ENCODE measurements at places on chromosomes 12 and 14.
A peak's percentile ranks its signal among the peaks of the same experiment; 100 is the strongest.

GRCh38 chr12:53105256-53105655, 2.0 kb downstream of the SOAT2 start:
- DNase-seq = no peak

GRCh38 chr12:115794659-115795081, 482.8 kb downstream of the MED13L start:
- DNase-seq = no peak

GRCh38 chr14:93207468-93208308, 632 bp downstream of the UBR7 start:
- DNase-seq = no peak

DNA sequence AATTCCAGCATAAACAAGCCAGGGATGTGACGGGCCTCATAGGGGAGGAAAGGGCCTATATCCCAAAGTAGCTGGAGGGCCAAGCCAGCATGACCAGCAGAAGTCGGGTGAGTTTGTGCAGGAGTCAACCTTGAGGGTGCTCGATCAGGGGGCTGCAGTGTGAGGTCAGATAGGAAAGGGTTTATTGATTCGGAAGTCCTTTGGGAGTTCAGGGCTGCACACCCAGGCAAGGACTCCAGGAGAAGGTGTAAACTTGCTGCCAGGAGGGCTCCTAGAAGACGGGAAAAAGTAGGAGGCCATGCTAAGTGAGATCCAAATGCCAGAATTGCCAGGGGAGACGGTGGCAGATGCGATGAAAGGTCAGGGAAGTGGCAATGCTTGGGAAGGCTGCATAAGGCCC, 3.4 kb upstream of the OAS2 start:
- DNase-seq = no peak

GRCh38 chr12:24109381-24110039, 160.0 kb upstream of the SOX5 start:
- DNase-seq = no peak

DNA sequence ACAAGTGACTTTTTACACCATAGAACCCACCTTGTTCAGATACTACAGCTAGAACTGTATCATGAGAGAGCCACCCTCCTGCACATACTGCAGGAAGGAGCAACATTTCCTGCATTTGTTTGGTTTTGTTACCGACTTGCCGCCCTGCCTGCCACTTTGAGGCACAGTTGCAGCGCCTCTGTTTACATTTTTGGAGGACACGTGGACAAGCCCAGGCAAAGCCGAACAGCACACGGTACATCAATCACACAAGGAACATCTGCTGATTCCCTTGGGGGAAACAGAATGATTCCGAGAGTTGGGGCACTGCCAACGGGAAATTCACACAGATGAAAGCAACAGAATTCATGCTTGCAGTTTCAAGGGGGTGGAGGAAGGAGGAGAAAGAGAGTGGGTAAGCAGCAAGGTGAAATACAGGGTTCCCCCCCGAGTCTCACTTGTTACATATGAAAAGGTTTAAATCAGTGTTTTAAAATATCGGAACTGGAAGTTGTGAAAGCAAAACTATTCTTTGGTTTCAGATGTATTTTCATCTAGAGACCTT, 110.7 kb downstream of the BTG1 start:
- DNase-seq = peak; percentile 31

DNA sequence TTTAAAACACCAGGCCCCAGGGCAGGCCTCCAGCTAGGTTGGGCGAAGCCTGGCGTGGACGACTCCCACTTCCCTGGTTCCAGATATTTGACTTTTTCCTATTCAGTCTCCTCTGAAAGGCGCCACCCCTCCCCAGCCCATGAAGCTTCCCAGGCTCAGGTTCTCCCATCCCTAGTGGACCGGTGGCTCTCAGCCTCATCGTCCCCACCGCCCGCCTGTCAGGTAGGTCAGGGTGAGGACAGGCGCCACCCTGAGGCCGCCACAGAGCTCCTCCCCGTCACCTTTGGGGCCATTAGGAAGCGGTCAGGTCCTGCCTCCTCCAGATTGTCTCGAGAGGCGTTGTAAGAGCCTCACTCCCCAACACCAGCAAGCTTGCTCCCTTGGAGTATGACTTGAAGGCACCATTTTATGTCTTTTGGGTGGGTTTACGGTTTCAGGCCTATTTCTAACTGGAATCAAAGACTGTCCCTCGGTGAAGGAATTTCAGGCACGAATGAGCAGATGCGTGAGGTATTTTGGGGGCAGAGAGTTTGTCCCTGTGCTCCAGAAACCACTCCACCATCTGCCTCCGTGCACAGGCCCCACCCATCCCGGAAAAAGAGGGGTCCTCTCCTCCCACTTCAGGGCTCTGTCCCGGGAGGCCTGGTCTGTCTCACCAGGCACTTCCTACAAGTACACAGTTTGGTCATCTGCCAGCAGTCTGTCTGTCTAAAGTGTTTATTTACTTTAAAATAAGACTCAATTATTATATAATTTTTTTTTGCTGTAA, 55.6 kb downstream of the TSPAN9 start:
- no peak for DNase-seq

DNA sequence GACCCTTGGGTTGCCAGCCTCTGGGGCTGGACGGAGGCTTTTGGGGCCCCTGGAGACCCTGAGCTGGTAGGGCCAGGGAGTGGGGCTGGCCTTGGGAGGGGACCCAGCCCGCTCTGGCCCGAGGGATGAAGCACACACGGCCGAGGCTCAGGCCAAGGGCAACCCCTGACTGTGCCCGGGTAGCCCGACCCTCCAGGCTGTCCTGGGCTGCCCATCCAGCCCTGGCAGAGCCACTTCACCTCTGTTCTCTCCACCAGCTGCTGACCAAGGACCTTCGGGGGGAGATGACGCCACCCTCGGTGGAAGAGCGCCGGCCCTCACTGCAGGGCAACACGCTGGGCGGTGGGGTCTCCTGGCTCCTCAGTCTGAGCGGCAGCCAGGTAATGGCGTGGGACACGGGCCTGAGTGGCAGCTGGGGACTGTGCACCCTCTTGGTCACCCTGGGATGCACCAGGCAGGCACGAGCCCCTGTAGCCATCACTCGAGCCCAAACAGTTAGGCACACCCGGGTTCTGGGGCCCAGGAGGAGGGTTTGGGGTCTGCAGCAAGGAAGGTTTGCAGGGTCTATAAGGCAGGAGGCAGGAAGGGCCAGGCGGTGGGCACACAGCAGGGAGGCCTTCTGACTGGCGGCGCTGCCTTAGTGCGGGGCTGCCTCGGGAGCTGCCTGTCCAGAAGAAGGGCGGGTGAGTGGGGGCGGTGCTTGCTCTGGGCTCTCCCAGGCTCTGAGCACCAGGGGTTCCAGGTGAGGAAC, 19.7 kb downstream of the ASPG start:
- no peak for DNase-seq

DNA sequence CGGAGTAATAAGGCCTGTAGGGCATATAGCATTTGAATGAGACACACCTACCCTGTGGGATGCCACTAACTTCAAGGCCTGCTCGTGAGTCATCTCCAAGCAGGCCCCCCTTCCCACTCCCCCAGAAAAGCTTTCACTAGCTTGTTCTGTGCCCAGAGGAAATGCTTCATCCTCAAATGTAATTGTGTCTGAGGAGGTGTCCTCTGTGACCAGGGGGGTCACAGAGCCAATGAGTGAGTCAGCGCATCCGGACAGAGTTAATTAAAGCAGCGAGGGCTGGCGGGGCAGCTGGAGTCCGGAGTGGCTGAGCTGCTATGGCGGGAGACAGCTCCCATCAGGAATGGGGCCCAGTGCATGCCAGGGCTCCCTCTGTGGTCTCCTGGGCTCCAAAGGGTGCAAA, 27.0 kb upstream of the ESRRB start:
- DNase-seq = no peak

DNA sequence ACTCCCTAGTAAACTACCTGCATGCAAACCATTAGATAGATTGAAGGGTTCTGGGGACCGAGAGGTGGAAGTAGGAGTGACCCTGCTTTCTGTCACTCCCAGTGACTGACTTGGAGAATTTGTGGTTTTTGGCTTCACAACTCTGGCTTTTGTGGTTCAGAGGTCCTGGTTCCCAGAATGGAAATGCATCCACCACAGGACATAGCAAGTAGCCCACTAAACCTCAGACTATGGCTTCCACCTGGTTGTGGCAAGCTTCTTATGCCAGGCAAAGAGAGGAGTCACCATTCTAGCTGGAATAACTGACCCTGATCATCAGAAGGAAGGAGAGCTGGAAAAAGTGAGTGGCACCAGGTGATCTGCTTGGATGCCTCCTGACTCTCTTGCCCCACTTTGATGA, 162.4 kb upstream of the TMEM260 start:
- DNase-seq = no peak

- no peak for DNase-seq
Observed at GRCh38 chr12:6826734-6827436, 1.3 kb upstream of the P3H3 start.

GRCh38 chr14:85475113-85475512, 54.8 kb upstream of the FLRT2 start:
- no peak for DNase-seq

- DNase-seq = no peak
Observed at GRCh38 chr14:69789118-69789640, 7.9 kb downstream of the SLC10A1 start.

- DNase-seq = no peak
Observed at GRCh38 chr12:119914666-119915065, 37.5 kb upstream of the CIT start.

DNA sequence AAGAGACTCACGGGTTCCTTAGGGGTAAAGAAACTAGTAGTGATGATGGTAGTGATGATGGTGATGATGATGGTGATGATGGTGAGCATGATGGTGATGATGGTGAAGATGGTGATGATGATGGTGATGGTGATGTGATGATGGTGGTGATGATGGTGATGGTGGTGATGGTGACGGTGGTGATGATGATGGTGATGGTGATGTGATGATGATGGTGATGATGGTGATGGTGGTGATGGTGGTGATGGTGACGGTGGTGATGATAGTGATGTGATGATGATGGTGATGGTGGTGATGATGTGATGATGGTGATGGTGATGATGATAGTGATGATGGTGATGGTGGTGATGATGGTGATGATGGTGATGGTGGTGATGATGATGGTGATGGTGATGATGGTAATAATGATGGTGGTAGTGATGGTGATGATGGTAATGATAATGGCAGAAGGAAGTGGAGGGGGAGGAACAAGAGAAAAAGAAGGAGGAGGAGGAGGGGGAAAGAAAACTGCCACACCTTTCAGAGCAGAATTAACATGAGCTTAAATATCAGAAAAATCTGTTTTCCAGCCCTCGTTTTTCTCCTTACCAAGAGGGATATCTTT, 85.5 kb downstream of the FZD10 start:
- DNase-seq = no peak

- no peak for DNase-seq
Observed at GRCh38 chr12:92696216-92696615, 6.6 kb upstream of the PLEKHG7 start.

DNA sequence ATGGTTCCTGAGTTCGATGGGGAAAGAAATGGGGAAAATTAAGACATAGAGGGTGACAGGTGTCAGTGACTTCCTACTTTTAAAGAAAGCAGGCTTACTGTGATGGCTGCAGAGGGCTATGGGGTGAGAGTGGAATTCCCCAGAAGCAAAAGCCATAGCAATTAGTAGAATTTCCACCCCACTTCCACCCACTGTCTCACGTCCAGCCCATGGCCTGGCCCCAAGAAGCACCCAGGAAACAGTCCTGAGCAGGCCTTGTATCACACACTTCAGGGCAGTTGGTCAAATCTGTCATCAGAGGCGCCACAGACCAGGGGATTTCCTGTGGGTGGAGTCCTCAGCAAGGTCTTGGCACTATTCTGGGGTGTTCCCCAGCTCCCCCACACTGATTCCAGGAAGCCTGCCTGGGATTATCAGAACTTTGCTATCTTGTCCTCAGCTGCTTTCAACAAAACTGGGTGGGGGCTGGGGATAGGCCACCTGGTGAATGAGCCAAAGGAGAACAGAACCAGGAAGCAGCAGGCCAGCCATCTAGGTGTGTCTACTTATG, 120.1 kb upstream of the CCND2 start:
- DNase-seq = peak; percentile 78

DNA sequence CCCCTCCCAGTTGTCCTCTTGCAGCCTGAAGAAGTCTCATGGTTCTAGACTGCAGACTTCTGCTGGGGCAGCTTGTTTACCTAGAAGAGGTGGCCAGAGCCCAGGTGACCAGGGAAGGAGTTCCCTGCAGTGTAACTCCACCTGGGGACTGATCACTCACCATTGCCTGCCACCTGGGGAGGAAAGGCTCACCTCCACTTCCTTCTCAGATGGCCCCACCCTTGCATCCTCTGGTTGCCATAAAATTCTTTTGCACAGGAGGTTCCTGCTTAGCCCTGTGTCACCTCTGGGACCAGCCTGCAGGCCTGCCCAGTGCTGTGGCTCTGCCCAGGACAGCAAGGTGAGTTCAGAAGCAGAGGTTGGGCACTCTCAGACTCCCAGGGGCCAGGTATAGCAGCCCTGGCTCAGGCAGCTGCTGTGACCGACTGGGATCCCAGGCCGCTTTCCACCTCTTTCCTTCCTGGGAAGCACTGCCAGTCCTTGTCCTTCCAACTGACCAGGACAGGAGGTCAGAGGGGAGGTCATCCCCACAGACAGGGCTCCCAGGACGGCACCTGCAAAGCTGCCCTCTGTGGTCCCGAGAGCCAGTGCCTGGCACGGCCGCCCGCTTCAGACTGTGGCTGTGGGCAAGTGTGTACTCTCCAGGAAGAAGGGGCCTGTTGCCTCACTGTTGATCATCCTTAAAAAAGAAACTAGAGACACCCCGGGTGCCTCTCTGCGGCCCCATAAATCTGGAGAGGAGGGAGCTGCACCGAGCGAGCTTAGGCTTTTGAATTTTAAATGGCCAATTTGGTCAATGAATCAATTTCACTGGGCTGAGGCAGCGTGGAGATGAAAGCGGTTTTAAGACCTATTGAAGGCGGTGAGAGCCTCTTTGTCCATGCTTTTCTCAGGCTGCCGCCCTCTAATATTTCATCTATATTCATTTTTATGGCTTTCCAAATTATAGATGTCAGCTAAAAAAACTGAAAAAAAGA, 79.5 kb upstream of the C14orf180 start:
- no peak for DNase-seq

GRCh38 chr12:90167518-90168208, 459.0 kb upstream of the ATP2B1 start:
- DNase-seq = no peak

GRCh38 chr12:15474766-15475165, 152.5 kb downstream of the PTPRO start:
- DNase-seq = no peak

- no peak for DNase-seq
Observed at GRCh38 chr14:28382444-28383190, 384.0 kb upstream of the FOXG1 start.
